ENCODE measurements at places on chromosomes 13 and 19. TPM values are rescaled to one million over a fixed set of nuclear protein-coding genes. Genes with fewer than 3 reads are reported as not detected.

Gene SIGLEC10
- total RNA-seq: not detected

Gene MKNK2
- 41.1 TPM for total RNA-seq

Gene TNFRSF19
- total RNA-seq: 2.5 TPM

Gene KCNRG
- total RNA-seq: 5.9 TPM

Gene SLC39A3
- total RNA-seq: 26.8 TPM

Gene SIGLEC12
- total RNA-seq: not detected

Gene ZNF844
- 9.8 TPM for total RNA-seq

Gene ZNF665
- 4.1 TPM for total RNA-seq

Gene SCN1B
- total RNA-seq: 32.8 TPM

Gene NAPSA
- 0.06 TPM for total RNA-seq

Gene MAP4K1
- not detected for total RNA-seq

Gene UBL3
- 11.2 TPM for total RNA-seq

Gene ZNF208
- total RNA-seq: 1.1 TPM

Gene IGSF23
- total RNA-seq: not detected

Gene CYP4F2
- not detected for total RNA-seq

Gene APOC1
- 0.56 TPM for total RNA-seq

Gene MTUS2
- total RNA-seq: 0.25 TPM

Gene KIR2DL4
- total RNA-seq: not detected

Gene ZNF66
- total RNA-seq: 1.2 TPM

Gene TNNI3
- not detected for total RNA-seq

Gene CEACAM16
- total RNA-seq: not detected

Gene PLIN4
- 0.06 TPM for total RNA-seq

Gene EGLN2
- 90.5 TPM for total RNA-seq

All from aortic smooth muscle cell (primary cell).